ENCODE measurements at places on chromosomes 11 and 22.

DNA sequence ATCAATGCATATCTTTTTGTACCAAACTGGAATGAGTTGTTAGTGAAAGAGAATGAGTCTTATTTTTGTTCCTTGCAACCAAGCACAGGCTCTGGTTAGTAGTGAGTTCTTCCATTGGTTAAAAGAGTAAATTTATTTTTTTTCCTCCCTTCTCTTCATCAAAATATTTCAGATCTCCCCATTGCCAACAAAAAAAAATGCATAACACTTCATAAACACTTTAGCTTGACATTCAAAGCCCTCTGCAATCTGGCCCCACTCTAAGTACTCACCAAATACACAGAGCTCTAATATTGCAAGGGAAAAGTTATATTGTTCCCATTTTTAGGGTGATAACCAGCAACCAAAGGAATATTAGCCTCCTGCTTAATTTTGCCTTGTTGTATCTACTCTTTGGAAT is 333.0 kb upstream of the LUZP2 start:
- ATAC-seq = no peak

GRCh38 chr11:122981388-122982264 is at the start of gene BSX:
BSX (minus strand) TSS chr11:122981834; CDS start chr11:122981671, 163 bp downstream.
- ATAC-seq = peak; percentile 37

- no peak for ATAC-seq
These were observed 78.7 kb upstream of the SEPTIN5 start for GRCh38 chr22:19635644-19636043.

DNA sequence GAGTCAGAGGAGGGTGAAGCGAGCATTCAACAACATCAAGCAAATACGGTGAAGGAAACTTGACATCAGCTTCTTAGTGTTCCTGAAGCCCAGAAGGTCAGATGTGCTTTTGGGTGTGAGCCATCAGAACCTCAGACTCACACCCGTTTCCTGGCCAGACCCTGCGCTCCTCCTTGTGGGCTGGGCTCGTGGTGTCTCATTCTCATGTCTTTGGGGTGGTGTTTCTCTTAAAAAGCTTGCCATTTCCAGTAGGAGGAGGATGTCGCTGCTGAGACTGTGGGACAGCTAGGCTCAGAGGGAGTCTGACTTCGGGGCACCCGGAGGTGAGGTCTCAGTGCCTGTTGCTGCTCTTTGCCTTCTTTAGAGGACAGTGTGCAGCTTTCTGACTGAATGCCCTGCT is 24.2 kb downstream of the PPFIBP2 start:
- peak; percentile 91 for ATAC-seq

GRCh38 chr11:93740031-93740729 is 1.1 kb downstream of the TAF1D start:
- ATAC-seq = no peak

- peak; percentile 62 for ATAC-seq
These were observed 156.5 kb downstream of the RRAS2 start for GRCh38 chr11:14202251-14203196.
